NCI-H1092 treated with DMSO at 0.1 percent for 48 hours (cell line): ENCODE measurements at places on chromosomes 2 and 18.
A peak's percentile ranks its signal among the peaks of the same experiment; 100 is the strongest.

DNA sequence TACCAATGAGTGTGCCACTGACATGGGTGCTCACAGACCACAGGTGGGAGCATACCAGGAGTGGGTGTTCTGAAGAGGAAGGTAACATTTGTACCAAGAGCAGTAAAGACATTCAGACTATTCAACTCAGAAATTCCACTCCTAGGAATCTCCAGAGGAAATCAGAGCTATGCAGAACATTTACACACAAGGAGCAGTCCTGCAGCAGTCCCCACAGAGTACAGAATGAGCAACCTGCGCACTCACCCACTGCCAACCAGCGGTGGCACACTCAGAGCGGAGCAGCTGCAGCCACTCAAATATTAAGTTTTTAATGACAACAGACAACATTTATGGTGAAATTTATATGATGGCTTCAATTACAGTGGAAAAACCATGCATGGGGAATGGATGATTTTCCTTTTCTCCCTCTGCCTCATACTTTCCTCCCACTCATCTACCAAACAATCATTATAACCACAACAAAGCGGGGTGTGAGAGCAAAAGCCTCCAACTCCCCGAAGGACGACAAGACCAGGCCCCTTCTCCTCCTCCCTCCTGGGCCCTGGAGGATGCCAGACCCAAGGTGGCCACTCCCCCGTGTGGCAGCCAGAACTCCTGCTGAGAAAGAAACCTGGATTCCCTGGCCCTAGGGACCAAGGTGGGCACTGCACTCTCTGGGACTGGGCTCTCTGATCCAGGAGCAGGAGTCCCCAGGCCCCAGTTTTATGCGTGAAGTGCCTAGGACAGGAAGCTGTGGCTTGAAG, 5.4 kb downstream of the HS6ST1 start:
- DNase-seq, result no peak

DNA sequence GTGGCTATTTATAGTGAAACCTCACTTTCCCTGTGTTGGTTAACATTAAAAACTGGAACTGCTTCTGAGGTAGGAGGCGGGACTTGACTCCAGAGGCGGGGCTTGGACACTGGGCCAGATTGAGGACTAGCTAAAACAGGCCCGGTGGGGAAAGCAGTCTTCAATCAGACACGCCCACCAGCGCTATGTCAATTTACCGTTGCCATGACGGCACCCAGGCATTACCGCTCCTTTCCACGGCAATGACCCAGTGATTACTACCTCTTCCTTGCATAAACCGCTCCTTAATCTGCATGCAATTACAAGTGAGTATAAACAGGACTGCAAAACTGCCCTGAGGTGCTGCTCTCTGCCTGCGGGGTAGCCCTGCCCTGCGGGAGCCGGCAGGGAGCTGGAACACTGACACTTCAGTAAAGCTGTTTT, 35.3 kb downstream of the LRRFIP1 start:
- no peak for DNase-seq

- DNase-seq, result no peak
Observed at GRCh38 chr18:27249933-27250332, 64.8 kb upstream of the CHST9 start.

DNA sequence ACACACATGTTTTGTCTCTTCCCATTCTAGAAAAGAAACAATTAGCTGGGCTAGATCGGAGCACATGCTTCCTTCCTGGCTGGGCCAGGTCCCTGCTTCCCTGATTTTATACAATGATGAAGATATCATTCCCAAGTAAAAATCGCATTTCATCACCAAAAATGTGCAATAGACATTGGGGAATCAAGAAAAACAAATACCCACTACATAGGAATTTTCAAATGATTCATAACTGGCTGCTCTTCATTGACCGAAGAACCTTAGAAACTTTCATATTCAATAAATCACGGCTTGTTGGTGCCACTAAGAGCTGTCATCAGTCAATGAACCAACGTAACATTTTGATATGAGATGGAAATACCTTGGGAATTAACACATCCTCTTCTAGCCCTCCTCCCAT, 373.6 kb upstream of the TRIB2 start:
- no peak for DNase-seq

- DNase-seq, result no peak
Observed at GRCh38 chr2:43325107-43325811, 98.9 kb upstream of the ZFP36L2 start.

- no peak for DNase-seq
Observed at GRCh38 chr18:10142056-10142455, 228.2 kb downstream of the VAPA start.

DNA sequence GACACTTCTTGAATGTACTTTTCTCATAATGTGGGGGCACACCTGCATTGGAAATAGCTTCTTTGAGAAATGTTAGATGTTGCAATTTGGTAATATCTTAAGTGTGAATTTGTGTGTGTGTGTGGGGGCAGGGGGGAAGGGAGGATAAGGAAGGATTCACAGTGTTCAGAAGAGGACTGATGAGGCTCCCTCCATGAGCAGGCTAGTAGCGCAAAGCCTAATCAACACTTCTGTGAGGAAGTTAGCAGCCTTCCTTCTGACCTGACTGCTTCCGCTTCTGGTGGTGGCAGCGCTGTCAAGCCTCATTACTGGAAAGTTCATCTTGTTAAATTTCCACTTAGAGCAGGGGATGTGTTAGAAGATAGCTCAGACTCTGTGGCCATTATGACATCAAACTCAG, 295.4 kb upstream of the SPRED2 start:
- DNase-seq, result no peak

GRCh38 chr2:33505966-33506365, 29.5 kb downstream of the RASGRP3 start:
- DNase-seq, result no peak

GRCh38 chr18:49510393-49511115, 23.5 kb upstream of the C18orf32 start:
- DNase-seq, result peak; percentile 78

DNA sequence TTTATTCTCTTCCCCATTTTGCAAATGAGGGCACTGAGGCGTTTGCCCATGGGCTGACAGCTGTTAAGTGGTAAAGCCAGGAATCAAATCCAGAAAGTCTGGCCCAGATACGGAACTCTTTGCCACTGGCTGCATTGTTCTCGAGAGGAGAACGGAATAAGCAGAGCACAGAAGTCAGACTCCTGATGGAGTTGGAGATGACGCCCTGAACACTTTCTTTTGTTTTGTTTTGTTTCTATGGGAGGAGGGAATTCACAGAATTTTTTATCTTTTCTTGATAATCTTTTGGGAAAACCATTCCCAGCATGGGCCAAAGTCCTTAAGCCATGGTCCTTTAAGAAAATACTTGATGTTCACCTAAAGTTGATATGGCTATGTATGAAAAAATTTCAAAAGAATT, 322.2 kb downstream of the RDH14 start:
- no peak for DNase-seq

DNA sequence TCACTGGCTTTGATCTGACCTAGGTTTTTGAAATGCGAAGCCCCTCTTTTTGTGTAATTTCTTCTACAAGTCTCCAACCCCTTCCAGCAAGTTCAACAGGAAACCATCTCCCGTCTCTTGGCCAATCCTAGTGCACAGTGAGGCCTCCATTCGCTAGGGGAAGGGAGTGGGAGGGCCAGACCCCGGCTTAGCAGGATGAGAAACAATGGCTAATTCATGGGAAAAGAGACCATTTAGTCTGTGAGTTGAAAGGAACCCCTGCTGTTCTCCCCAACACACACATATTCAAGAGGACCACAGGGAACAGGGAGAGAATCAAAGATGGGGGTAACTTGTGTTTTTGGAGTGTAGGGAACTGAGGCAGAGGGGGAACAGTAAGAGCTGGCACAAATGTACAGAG, 83.0 kb downstream of the RTN4 start:
- no peak for DNase-seq

DNA sequence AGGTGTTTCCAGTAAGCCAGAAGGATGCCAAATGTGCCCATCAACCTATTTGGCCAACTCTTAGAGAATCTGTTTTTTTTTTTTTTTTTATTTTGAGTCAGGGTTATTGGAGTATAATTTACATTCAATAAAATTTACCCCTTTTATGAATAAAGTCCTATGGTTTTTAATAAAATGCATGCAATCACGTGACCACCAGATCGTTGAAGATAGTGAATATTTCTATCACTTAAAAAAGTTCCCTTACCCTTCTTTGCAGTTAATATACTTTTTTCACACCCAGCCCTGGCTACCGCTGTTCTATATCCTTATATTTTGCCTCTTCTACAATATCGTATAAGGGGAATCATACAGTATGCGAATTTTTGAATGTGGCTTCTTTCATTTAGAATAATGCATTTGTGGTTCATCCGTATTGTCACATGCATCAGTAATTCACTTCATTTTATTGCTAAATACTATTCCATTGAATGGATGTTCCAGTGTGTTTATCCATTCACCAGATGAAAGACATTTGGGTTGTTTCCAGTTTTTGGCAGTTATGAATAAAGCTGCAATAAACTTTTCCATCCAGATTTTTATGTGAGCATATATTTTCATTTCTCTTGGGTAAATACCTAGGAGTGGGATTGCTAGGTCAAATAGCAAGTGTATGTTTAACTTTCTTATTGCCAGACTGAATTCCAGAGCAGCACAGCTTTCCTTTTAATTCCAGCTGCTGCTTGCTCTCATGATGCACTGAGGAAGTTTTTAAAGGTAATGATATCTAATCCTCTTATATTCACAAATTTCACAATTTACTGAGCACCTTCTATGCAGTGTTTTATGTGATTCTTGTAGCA, 156.3 kb upstream of the NT5C1B start:
- DNase-seq, result no peak

DNA sequence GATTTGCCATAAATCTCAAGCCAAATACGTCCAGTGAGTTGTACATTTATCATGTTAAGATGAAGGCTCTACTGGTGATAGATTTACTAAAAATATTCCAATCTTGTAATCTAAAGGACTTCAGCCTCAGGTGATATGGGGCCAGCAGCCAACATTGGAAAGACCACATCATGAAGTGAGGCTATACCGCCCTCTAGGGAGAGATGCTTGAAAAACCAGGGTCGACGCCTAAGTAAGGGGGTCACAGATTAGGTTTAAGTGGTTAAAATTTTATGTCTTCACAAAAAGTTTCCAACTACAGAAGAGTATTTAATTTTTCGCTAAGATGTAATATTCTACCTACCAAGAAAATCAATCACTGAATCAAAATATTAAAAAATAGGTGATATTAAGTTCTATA, 33.3 kb downstream of the DOCK10 start:
- peak; percentile 14 for DNase-seq

GRCh38 chr2:191869178-191869577, 22.3 kb upstream of the CAVIN2 start:
- peak; percentile 17 for DNase-seq

- no peak for DNase-seq
Observed at GRCh38 chr18:63834471-63835113, 52.9 kb upstream of the SERPINB2 start.

- DNase-seq, result peak; percentile 34
Observed at GRCh38 chr2:143171817-143172216, 42.6 kb downstream of the ARHGAP15 start.

DNA sequence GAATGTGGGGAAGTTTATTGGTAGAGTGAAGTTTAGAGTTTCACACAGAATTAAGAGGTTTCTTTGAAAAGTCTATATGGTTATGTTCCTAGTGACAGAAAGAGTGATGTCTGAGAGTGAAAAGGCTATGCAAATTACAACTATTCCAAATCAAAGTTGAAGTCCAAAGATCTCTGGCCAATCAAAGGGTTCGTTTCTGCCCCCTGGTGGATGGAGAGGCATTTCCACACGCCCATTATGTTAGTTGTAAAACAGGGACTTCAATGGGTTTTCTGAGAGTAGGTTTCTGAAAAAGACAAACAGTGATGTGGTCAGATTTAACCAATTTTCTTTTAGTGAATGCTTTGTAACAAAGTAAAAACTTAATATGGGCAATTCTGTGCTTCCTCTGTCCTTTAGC, 441.5 kb upstream of the POU3F3 start:
- no peak for DNase-seq

GRCh38 chr2:164808776-164809175, 32.8 kb downstream of the COBLL1 start:
- DNase-seq, result no peak

DNA sequence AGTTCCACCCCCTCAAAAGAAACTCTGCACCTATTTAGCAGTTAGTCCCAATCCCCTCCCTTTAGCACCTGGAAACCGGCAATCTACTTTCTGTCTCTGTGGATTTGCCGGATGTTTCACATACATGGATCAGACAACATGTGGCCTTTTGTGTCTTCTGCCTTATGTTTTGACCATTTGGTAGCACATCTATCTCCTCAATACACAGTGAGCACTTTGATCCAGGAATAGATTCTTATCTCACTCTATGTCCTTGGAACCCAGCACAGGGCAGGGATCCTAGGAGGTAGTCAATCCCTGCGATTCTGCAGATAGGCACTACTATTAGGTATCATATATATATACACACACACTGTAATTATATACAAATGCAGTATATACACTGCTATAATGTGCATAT, 3.8 kb upstream of the OTOF start:
- DNase-seq, result no peak

GRCh38 chr2:100610381-100610831, 47.6 kb downstream of the PDCL3 start:
- peak; percentile 34 for DNase-seq

- peak; percentile 12 for DNase-seq
Observed at GRCh38 chr2:9002637-9003365, 683 bp downstream of the MBOAT2 start.

DNA sequence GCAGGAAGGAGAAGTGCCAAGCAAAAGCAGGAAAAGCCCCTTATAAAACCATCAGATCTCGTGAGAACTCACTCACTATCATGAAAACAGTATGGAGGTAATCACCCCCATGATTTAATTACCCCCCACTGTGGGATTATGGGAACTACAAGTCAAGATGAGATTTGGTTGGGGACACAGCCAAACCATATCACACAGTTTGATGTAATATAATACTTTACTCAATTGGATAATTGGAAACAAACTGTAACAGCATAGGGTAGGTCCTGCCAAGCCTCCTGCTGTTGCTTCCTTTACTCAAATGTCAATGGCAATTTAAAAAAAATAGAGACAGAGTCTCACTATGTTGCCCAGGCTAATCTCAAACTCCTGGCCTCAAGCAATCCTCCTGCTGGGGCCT, 15.5 kb upstream of the METTL21A start:
- DNase-seq, result no peak

GRCh38 chr18:53886058-53886457, 338.4 kb downstream of the MBD2 start:
- DNase-seq, result no peak

- DNase-seq, result no peak
Observed at GRCh38 chr18:49562481-49563129, 748 bp downstream of the LIPG start.
